ENCODE measurements at places on chromosomes 7 and 10.

DNA sequence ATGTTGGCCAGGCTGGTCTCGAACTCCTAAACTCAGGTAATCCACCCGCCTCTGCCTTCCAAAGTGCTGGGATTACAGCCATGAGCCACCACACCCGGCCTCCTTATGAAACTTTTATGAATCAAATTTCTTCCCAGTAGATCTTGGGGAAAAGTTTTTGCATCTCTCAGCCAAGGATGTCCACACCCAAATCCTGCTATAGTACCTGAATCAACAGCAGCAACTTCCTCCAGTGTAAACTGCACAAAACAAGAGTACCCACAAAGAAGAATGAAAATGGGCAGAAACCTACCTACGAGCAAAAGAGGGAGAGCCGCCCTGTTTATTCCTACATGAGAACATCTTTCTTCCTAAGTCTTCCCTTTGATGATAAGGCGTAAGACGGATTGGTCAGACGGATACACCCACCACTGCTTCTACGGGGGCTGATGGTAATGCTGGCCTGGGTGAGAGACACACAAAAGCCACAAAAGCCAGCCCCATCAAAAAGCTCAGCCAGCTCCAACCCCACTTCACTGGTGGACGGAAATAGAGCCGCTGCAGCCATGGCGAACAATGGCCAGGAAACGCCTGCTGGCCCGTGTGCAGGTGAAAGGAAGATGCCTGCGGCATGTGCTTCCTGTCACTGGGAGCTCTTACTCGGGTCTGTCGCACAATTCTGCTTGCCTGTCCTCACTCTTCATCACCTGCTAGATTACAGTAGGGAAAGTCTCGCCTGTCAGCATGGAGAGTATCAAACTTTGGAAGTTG lies 10.4 kb downstream of the JCAD start:
- DNase-seq: peak; percentile 39

- DNase-seq: no peak
Observed at GRCh38 chr7:86947929-86948328, 111.5 kb downstream of the ELAPOR2 start.

GRCh38 chr7:47621979-47622561 lies 40.2 kb upstream of the TNS3 start:
- no peak for DNase-seq

- peak; percentile 5 for DNase-seq
Observed at GRCh38 chr10:79947083-79947415, 1.9 kb downstream of the SFTPD start.

DNA sequence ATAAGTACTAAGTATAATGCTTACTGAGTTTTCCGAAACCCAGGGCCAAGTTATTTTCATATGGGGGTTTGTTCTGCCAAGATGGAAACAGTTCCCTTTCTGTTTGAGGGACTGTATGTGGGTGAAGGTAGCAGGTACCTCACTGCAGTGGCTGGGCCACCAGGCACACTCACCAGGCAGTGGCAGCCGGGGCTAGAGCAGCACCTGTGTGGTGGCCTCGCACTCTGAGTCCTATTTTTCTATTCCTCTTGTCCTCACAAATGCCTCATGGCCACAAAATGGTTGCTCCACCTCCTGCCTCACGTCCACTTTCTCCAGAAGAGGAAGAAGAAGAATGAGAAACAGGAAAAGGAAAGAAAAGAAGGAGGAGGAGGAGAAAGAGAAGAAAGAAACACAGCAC lies 167.3 kb upstream of the SHH start:
- no peak for DNase-seq

GRCh38 chr10:543131-543530 lies 146.3 kb downstream of the DIP2C start:
- DNase-seq: no peak

- DNase-seq: no peak
Observed at GRCh38 chr10:14772399-14772798, 2.3 kb downstream of the FAM107B start.

GRCh38 chr7:11182736-11183135 lies 209.1 kb downstream of the PHF14 start:
- DNase-seq: no peak

GRCh38 chr10:91144961-91145360 lies 75.5 kb upstream of the PCGF5 start:
- DNase-seq: no peak

- no peak for DNase-seq
Observed at GRCh38 chr7:1719913-1720312, 49.8 kb downstream of the ELFN1 start.

DNA sequence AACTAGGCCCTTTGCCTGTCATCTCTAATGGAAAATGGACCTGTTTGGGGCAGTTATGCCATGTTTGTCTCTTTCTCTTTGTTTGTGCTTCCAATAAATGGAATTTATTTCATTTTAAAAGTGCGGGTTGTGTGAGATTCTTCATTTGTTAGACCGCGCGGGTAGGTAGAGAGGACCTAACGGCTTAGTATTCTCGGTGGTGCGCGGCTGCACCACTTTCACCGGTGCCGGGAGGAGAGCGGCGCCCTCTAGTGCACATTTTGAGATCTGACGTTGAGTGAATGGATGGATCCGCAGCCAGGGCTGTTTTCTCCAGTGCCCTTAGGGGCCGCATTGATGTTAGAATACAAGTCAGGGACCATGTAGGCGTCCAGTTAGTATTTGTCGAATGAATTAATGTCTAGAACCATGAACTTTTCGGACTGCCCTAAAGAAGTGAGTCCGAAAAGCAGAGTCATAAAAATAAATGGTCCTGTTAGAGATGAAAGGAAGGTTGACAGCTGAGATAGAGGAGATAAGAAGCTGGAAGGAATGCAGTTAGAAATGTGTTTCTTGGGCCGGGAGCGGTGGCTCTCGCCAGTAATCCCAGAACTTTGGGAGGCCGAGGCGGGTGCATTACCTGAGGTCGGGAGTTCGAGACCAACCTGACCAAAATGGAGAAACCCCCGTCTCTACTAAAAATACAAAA lies 29.3 kb upstream of the GIMAP8 start:
- DNase-seq: peak; percentile 91

DNA sequence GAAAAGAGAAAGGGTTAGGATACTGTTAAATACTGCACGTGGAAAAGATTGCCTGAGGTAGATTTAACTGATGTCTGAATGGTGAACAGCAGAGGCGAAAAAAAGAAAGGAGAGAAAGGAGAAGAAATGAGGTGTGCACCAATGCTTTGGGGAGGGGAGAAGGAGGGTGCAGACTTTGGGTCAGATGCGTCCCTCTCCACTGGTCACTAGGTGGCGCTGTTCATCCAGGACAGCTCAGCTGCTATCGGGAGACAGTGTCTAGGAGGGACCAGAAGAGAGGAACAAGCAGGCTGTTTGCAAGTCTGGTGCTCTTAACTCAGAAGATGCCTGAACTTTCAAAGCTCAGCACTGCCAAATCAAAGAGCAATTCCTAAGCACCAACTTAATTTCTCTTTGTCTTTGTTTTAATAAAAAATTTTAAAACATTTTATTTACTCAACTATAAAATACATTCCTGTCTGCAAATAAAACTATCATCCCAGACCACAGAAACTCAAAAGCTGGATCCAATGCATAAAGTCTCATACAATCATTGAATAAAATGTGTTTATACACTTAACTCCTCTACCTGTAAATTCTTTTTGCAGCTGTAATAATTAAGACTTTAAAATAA lies 83.9 kb upstream of the PDLIM1 start:
- peak; percentile 78 for DNase-seq

DNA sequence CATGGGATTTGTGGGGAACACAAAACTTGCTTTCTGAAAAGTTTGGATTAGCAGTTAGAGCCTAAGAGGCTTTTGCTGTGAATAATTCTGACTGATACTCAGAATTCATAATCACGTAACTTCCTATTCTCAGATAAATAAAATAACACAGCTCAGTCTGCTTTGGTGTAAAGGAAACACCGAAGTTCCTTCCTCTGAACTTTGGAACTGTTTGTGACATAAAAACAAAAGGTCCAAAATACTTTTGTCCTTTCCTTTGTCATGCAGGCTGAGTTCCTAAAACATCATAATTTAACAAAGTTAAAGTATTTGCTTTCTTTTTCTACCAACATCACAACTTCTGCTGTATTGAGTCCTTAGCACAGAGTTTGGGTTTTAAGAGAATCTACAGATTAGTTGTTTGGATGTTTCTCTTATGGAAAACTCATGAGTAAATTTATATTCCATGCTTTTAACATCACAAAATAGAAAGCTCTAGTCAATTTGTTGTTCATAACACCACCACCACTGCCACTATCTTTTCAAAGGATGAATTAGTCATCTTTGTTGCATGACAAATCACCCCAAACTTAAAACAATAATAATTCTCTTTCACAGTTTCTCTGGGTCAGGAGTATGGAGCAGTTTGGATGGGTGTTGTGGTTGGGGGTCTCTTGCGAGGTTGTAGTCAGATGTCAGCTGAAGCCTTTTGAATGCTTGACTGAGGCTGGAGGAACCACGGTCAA lies 123.4 kb downstream of the REEP3 start:
- no peak for DNase-seq

DNA sequence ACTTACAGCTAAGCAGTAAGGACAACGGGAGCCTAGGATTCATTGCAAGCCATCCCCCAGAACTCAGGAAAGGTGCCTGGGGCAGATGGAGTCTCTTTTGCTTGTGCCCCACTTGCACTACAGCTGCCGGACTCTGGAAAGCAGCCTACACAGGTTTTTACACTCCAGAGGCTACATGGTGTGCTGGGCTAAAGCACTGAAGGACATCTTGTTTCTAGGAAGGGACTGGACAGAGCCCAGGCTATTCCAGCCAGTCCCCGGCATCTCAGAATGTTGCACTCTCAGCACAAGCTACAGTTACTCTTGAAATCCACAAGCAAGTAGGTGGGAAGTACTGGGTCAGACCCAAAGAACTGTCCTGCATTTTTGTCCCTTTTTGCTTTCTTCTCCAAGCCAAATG lies 333.1 kb downstream of the TNS3 start:
- no peak for DNase-seq

DNA sequence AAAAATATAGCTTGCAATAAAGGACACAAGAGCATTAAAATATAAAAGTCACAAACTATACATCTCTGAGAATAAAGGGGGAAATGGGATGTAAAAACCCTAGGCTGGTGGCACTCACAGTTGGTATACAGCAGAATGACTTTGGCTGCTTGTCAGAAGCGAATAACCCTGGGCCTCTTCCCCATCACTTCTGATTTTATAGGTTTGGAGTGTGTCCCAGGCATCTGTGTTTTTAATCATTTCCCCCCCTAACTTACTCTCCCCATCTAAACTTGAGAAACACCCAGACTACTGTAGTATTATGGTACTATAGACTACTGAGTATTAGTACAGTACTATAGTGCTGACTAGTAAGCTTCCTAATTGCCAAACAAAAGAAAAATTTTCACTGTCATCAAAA lies 1.8 kb upstream of the RPA3 start:
- DNase-seq: no peak

DNA sequence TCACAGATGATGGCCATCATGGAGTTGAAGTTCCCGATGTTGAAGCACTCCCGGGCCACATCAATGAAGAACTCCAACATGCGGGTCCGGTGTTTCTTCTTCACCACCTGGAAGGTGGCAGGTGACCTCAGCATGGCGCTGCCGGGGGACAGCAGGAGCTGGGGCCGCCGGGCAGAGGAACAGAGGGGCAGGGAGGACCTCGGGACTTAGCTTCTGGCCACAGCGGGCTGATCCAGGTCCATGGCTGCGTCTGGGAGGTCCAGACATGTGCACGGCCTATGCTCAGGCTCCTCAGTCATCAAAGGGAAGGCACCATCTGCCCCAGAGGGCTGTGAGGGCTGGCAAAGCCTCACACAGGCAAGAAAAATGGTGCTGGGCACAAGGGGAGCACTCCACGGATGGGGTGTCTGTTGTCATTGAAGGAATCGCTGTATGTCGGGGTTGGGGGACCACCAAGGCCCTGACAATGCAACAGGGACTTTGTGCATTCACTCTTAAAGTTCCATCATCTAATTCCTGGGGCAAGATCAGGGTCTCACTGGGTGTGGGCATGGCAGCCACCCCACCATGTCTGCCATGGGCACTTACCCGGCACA lies 60.9 kb downstream of the CSGALNACT2 start:
- DNase-seq: no peak

DNA sequence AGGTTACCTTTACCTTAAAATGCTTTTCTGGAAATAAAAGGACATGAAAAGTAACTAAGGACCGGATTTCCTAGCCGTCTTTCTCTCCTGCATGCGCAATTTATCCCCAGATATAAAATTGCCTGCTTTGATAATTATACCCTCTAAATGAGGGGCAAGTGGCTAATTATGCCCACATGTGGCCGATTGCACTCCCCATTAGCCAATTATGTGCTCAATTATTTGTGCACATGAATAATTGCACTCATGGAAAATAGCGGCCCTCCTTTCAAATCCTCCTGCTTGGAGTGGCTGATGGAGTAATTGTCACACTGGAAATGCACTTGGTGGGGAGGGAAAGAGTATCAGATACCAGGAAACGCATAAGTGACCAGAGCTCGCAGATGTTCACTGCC lies 66.4 kb upstream of the ATRNL1 start:
- DNase-seq: no peak

DNA sequence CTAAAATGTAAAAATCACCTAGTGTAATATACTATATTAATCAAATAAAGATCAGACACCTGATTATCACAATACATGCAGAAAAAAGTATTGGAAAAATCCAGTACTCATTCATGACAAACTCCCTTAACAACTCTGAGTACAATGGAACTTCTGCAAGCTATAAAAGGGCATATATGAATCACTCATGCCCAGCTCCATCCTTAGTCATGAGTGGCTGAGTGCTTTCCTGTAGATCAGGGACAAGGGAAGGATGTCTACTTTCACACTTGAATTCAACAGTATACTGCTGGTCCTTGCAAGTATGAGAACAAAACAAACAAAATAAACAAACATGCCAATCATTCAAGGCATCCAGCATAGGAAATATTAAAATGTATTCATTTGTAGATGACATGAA lies 116.5 kb downstream of the ADARB2 start:
- DNase-seq: no peak

DNA sequence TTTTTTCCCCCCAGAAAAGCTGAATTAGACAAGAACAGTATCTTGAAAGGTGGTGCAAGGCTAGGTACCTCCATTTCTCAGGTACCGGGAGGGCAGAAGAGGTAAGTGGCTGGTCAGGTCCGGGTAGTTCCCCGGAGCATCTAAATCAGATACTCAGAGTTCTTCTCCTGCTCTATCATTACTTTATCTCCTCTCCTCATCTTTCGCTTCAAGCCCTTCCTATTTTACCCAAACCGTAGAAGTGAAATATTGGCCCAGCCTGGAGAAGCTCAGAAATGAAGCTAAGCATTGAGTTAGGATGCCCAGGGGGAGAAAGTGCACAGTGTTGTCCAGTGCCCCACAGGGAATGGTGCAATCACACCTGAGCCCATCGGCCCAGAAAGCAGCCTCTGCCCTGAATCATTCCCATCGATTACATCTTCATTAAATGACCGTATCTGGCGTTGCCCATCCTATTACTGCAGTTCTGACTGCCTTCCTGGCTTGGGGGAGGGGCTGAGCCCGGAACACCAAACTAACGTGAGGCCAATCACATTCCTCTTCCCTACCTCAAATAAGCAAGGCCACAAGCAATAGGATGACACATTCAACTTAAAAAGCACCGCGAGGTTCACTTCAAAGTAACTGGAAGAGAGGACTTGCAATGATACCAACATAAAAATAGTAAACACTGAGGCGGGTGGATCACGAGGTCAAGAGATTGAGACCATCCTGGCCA lies 116.5 kb downstream of the PRPF18 start:
- DNase-seq: no peak
